ENCODE measurements at places on chromosomes 4 and X.

DNA sequence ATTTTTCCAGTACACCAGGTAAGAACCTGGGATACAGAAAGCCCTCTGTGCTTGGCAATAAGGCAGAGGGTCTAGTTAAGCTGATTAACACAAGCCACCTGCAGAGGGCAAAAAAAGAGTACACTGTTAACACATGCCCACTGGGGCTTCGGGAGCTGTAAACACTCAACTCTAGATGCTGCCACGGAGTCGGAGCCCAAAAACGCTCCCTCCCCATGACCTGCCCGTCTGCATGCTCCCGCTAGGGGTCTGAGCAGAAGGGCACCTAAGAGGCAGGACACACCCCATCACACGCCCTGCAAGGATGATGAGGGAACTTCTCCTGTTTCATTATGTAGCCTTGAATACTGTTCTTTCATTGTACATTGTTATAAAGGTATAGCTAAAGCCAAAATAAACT, 715.6 kb upstream of the AADAT start:
- DNase-seq: no peak

DNA sequence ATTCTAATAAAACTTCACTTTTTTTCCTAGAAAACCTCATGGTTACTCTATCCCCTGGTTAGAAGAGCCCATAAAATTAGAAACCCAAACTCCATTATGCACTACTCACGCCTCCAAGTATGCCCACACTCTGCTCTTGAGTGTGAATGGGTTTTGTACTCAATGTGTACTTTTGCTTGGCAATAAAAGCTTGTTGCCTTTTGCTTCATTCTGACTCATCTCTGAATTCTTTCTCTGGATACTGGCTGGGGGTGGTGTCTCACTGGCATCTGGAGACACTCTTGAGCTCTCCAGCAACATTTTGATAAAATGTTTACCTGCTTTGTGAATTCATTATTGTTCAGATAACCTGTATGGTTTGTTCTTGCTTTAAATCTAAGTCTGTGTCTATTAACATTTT, 963.3 kb downstream of the TRAM1L1 start:
- no peak for DNase-seq

- no peak for DNase-seq
Observed at GRCh38 chrX:41389311-41389888, 55.4 kb downstream of the DDX3X start.

DNA sequence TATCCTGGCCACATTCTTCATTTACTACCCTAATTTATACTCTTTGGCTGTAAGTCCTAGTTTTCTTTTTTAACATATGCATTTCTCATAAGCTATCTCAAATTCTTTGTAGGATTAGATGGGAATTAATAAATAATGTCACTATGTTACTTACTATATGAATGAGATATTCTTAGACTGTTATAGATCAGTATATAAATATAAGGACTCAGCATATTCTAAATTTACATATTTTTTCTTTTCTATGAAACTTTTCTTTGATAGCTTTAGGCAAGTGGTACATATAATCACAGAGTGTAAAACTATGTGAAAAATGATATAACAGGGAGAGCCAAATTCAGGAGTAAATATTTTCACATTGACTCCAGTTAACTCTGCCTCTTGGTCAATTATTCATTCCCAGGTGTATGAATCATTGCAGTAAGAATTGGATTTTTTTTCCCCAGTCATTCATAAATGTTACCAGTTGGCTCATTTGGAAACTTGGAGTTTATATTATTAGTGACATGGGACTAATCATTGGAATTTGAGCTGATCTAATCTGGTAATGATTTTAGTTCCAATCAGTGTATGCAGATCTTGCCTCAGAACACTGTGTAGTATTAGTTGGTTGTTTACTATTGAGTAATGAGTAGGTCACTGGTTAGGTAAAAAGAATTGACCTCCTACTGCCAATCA, 25.3 kb downstream of the FHIP1A start:
- DNase-seq: no peak

GRCh38 chr4:8468746-8469535, 28.4 kb downstream of the TRMT44 start:
- peak; percentile 7 for DNase-seq

DNA sequence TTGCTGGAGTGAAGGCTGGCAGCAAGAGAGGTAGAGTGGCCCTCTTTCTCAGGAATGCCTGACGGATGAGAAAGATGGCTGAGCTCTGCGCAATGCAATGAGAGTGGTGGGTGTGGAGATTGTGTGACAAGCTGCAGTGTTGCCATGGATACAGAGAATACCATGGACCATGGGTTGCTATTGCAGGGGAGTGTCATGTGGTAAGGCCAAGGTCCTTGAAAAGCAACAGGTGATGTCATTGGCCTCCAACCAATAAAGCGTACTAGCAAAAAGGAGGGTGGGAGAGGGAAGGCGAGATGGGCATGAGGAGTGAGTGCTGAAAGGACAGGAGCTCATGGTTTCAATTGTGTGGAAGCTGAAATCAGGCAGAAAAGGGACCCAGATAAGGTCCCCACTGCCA, 1.8 kb downstream of the PNMA5 start:
- DNase-seq: no peak

GRCh38 chr4:64250061-64250460, 159.2 kb downstream of the TECRL start:
- DNase-seq: no peak

GRCh38 chrX:140249088-140249487, 255.8 kb downstream of the SOX3 start:
- no peak for DNase-seq

- no peak for DNase-seq
Observed at GRCh38 chr4:85842540-85842939, 367.6 kb downstream of the ARHGAP24 start.

- no peak for DNase-seq
Observed at GRCh38 chr4:7021930-7022664, 21.1 kb upstream of the TADA2B start.

DNA sequence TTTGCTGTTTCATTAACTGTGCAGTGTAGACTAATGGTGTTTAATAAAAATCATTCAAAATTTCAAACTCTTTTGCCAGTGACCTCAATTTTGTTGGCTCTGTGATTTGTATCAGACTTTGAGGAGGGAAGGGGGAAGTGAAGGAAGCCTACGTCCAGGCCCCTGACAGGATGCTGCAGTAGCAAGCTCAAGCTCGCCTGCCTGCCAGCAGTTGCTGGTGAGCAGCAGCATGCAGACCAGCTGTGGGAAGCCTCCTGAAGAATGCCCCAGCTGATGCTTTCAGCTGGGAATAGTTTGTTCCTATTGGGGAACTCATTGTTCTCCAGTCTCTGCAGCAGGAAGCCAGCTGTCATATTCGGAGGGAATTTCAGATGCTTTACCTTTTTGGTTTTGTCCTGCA, 495.2 kb downstream of the AFF2 start:
- DNase-seq: no peak

GRCh38 chrX:136067097-136067496, 80.2 kb upstream of the FHL1 start:
- DNase-seq: no peak

DNA sequence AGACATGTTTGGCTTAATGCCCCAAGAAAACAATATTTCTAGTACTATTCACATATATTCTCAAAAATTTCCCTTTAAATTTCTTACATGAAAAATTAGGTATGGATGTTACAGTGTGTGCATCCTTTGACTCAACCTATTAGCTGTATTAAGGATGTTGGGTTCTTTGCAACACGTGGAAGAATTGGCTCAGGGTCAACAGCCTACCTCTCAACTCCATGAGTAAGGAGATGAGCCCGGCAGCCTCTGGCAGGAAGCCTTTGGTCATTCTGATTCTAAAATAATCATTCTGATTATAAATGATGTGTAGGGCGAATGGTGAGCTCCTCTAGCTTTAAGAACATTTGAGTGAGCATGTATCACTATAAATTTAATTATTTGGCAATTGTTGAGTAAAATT, 148.0 kb upstream of the WDFY3 start:
- no peak for DNase-seq

GRCh38 chr4:141637565-141637964, 1.2 kb downstream of the IL15 start:
- no peak for DNase-seq

DNA sequence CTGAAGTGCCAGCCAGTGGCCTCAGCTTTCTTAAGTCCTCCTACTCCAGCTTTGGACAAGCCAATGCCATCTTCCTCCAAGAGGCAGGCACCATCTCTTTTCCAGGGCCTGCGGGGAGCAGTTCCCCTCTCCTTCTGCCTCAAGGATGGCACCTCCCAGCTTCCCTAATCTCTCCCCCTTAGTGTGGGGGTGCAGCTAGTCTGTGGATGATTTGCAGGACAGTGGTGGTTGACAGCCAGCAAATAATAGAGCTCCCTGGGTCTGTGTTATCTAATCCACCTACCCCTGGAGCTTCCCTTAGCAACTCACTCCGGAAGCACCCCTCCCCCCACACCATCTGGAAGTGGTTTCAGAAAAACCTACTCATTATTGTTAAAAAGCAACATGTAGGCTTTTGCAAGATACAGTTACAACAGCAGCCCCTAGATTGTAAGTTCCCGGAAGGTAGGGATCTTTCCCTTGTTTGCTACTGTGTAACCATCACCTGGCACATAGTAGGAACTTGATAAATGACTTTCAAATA, 247.1 kb downstream of the BCOR start:
- no peak for DNase-seq

DNA sequence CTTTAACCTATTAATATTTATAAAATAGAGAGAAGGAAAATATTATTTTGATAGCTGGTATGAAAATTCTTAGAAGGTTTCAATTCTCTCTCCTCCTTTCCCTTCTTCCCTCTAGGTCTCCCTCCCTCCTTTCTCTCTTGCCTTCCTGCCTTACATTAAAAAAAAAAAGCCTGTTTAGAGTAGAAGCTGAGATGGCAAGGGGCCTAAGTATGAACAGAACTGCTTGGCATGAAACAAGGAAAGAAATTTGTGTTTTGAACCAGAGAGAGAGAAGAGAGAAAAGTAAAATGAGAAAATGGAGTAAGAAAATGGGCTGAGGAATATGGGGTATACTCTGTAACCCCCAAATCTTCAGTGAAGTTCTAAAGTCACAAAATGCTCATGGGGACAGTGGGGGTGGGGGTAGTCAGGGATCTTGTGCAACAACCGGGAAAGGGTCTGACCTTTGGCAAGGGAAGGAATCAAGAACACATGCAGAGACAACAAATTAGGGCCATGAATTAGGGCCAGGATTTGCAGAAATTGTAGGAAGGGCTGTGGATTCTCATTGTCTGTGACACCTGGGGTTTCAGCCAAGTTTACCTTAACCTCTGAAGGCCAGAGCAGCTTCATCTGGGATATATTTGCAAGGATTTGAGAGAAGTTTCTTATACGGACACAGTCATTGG, 30.6 kb downstream of the SUPT20HL2 start:
- DNase-seq: no peak

DNA sequence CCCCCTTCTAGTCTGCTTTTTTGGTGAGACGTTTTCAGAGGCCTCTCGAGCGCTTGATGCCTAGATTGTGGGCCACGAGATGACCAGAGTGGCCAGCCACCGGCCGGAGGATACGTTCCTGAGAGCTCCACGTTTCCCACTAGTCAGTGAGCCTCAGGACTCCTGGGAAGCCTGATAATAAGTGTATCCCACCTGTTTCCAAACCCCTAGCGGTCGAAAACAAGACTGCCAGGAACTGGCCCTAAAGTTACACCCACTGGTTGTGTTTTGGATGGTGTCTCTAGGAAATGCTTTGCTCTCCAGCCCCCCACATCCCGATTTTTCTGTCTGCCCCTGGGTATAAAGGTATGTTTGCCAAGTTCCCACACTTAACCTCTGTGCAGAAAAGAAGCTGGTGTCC, 4.6 kb upstream of the RS1 start:
- DNase-seq: no peak

DNA sequence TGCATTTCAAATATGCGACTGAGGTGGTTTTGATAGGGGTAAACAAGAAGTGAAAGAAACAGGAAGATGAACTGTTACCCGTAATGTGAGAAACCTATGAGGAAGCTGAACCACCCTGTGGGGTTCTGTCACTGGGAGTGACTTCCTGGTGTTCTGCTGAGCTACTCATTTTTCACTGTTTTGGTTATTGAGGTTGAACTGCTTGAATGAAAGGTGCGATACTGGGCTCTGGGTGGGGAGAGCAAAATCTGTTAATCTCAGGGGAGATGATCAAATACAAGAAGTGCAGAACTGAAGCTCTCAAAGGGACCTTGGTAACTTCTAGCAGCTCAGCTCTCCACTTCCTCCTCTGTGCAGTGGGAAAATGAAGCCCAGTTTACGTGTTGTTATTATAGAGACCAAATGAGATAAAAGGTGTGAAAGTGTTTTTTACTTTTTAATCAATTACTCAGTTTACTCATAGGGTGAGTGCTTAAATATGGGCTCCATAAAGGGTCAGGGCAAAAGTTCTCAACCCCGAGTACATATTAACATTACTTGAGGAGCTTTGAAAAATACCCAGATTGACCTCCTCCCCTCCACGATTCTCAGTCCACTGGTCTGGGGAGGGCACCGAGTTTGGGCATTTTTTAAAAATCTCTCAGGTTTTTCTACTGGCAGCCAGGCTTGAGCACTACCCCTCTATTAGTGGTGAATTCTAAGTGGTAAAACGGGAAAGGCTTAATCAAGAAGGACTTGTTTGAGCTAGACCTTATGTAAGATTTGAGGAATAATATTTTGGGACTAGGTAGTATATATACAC, 66.7 kb downstream of the COQ2 start:
- DNase-seq: no peak

- no peak for DNase-seq
Observed at GRCh38 chr4:109578846-109579245, 18.8 kb downstream of the MCUB start.

DNA sequence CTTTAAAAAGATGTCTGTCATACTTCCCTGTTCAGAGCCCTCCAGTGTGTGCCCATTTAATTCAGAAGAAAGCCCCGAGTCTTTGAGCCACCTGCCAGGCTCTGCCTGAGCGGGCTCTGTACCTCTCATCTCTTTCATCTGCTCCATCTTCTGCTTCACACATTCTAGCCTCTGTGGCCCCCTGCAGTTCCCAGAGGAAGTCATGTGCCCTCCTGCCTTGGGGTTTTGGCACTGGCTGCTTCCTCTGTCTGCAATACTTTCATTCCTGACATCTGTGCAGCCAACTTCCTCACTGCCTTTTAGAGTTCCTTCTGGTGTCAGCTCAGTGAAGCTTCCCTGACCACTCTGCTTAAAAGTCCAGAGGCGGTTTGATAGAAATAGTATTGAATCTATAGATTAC, 6.2 kb upstream of the STK32B start:
- no peak for DNase-seq

DNA sequence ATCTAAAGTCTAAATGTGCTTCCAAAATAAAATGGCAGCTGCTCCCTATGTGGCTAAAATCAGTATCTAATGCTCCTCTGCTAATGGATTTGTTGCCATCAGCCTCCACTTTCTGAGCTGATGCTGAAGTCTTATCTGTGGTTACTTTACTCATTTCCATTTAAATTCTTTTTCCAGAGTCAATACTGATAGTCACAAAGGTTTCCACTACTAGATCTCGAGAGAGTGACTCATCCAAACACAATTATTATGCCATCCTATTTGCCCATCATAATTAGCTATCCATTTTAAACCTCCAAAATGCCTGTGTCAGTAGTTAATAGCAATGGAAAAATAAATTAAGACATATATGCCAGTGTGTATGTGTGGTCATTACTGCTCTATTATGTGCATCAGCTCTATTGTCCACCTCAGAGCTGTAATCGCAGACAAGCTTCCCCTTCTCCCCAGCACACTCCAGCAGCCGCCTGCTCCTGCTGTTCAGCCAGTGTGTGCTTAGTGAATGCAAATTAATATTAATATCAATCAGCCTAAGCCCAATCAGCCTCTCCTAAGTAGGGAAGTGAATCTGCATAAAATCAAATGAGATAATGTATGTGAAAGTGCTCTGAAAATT, 199.8 kb upstream of the ZIC3 start:
- no peak for DNase-seq

All from stimulated activated CD8-positive, alpha-beta memory T cell treated with anti-CD3 and anti-CD28 coated beads, Interleukin-4, amount 100 ng/mL, for 1 hour (primary cell).